ENCODE measurements at places on chromosomes 12 and 14. TPM values are rescaled to one million over a fixed set of nuclear protein-coding genes. Genes with fewer than 3 reads are reported as not detected.

LYSET gene
- total RNA-seq: 13.5 TPM

CDKN3 gene
- 7.5 TPM for total RNA-seq

NXPH4 gene
- total RNA-seq: 1.6 TPM

CLEC1B gene
- total RNA-seq: not detected

PRICKLE1 gene
- total RNA-seq: 16.3 TPM

AMN gene
- not detected for total RNA-seq

GPR68 gene
- 4.4 TPM for total RNA-seq

PAH gene
- not detected for total RNA-seq

All from parietal lobe (tissue), 2 donors.